NK-92 treated with Interleukin-12 subunit alpha and Interleukin-12 subunit beta, amount 100 ng/mL, for 24 hours (cell line): ENCODE measurements at places on chromosomes 16 and 17.

GRCh38 chr17:38465391-38466345 is 37.4 kb downstream of the ARHGAP23 start:
- no peak for DNase-seq

DNA sequence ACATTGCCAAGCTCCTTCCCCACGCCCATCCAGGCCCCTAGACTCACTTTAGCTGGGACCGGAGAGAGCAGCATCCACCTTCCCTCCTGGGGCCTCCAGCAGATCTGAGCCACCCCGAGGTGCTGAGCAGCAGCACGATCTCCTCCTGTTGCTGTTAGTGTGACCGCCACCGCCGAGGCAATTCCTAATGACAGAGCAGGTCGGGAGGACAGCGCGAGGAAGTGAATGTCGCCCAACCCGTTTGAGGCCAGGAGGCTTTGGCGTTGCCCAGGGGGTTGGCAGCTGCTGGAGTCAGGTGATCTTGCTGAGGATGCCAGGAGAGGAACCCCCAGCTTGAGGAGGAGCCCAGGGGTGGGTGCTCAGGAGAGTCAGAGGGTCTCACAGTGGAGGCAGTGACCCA is at the start of gene RNF222:
TSS of gene RNF222 (minus strand) at position 192 of the 400 bp plus-strand sequence. CDS start 4,366 bp downstream, outside the sequence.
- DNase-seq = no peak

DNA sequence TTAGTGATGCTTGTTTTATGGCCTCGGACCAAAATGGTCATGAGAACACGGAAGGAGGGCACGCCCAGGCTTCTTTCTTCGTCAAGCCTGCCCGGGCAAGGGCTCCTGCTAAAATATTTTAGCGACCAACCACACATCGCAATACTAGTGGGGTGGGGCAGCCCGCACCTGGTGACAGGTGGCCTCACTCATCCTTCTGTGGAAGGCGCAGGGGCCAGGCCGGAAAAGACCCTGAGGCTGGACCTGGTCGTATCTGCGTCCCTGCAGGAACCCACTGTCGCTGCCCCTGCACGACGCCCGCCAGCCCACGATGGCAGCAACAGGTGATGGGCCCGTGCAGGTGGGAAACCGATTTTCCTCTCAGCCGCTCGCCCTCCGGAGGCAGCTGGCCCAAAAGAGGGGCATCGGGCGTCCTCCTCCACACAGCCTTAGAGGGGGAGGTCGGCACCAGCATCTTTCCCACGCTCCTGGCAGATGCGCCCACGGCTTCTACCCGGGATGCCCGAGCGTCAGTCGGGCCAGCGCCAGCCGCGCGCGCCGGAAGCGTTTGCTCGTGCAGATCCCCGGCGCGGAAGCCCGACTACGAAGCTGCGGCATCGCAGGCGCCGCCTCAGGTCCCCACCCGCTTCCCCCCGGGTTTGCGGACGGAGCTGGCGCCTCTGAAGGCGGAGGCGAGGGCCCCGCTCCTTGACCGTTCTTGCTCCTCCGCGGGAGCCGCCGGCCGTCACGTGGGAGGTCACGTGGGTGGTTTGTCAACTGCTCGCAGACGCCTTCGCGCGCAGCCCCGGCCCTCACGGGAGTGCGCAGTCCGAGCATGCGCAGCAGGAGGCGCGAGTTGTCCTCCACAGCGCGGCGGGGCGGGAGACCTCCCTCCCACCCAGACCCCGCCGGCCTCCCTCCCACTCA is 22.8 kb upstream of the FOXK2 start:
- DNase-seq = peak; percentile 95

GRCh38 chr17:55201308-55201932 is 63.3 kb upstream of the HLF start:
- DNase-seq = no peak

DNA sequence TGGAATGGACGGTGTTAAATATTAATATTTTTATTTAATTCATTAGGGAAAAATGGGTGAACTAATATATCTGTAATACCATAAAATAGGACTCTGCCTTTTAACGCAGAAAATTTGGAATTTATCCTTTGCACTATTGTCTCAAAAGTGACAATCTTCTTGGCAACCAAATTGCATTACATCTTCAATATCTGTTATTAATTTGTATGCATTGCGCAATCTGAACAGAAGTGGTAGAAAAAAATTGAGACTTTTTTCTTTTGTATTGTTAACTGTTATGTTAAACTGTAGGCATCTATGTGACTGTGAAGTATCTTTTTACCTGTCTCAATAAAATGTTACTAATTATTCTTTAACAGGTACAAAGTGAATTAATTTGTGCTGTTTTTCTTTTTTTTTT is 55.6 kb downstream of the PPM1E start:
- DNase-seq = no peak

- no peak for DNase-seq
Observed at GRCh38 chr17:10631048-10631700, 25.9 kb downstream of the MYH3 start.

- no peak for DNase-seq
Observed at GRCh38 chr16:27868180-27868579, 195.3 kb downstream of the GSG1L start.

- no peak for DNase-seq
Observed at GRCh38 chr16:54152362-54153239, 134.0 kb downstream of the IRX3 start.

DNA sequence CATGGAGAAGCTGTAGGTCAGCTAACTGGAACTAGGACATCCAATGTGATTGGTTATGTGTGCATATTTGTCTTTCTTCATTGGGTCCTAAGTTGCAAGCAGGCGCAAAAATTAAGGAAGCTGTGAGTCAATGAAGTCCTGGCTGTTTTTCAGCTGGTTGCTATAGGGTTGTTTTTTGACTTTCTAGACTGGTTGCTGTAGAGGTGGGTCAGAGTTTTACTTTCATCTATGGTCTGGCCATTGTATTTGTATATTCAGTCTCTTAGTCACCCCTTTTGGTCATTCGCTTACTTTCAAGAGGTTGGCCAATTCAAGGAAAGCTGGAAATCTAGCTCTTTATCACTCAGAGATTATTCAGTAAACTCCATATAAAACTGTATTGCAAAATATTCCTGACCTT is 62.0 kb upstream of the AMZ2 start:
- DNase-seq = no peak

DNA sequence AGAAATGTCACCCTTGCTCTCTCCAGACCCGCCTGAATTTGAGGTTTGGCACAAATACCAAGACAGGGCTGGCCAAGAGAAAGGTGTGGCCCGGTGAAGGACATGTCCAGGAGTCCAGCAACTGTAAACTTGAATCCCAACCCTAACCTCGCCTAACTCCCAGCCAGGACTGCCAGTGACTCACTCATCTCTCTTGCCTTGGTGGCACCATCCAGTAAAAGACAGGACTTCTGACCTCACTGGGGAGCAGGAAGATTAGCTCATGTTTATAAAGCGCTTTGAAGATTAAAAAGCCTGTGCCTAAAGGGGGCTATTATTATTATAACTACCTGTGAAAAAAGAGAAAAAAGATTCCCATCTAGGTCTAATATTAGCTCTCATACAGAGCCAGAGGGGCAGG is 335.3 kb downstream of the SOX9 start:
- DNase-seq = no peak

DNA sequence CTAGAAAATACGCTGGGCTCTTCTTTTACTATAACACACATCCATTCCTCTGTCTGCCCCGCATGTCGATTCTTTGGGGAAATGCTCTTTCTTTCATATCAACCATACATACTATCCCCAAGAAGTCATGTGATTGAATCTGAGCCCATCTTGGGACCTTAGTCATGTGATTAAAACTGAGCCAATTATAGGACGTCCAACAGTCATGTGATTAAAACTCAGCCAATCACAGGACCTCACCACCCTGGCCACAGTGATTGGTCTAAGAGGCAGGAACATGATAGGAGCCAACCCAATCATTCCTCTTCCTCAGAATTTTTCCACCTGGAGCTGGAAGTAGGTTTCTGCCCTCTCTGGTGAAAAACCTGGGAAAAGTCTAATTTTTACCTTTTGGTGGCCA is 78.8 kb downstream of the TMEM114 start:
- DNase-seq = no peak

- DNase-seq = peak; percentile 23
Observed at GRCh38 chr16:75011634-75012307, 12.9 kb downstream of the ZNRF1 start.

GRCh38 chr16:17367923-17368322 is 102.8 kb downstream of the XYLT1 start:
- DNase-seq = no peak

- no peak for DNase-seq
Observed at GRCh38 chr17:79826204-79826680, 13.0 kb downstream of the CBX4 start.

DNA sequence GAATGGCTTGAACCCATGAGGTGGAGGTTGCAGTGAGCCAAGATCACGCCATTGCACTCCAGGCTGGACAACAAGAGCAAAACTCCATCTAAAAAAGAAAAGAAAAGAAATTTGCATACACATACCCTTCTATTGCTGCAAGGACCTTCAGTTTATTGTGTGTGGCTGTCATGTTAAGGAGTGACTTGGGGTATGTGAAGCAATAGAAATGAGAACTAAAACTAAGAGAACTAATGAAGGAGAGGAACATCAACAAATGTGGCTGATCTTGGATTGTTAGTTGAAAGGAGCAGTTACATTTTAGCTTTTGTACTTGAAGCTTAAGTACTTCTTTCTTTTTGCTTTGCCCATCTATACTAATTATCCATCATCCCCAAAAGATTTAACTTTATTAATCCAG is 12.7 kb upstream of the NSRP1 start:
- DNase-seq = no peak

DNA sequence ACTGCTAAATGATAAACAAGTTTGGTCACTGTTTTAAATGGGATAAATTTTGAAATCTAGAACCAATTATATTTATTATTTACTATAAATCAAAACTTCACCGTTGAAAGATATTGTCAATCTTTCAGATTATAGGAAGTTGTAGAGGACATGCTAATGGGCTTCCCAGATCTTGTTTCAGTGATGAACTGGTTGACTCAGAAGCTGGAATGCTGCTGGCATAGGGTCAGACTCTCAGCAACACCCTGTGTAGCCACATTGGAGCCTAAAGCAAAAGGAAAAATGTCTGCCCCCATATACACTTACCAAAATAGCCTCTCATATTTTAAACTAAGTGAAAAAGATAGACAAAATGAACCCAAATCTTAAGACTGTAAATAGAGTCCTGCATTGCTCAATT is 916.9 kb upstream of the SOX9 start:
- DNase-seq = no peak

DNA sequence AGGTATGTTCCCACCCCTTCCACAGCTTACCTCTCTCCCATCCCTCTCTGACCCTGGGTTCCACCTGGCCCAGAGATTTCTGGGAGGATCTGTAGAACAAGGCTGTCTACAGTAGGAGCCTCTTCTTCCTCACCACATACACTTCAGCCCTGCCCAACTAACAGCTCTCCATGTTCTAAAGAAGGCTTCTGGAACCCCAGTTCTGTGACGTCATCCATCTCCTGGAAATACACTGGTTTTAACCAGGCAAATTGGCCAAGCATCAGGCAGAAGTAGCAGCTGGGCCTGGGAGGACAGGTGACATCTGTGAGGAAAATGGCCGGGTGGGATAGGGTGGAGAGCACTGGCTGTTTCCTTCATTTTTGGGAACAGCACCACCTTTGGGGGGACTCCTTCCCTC is at the start of gene LYZL6:
TSS of gene LYZL6 (minus strand) at position 177 of the 400 bp plus-strand sequence. CDS start 4,357 bp downstream, outside the sequence.
- no peak for DNase-seq

GRCh38 chr17:47956791-47957590 is 692 bp downstream of the PRR15L start:
- no peak for DNase-seq

- no peak for DNase-seq
Observed at GRCh38 chr17:42182927-42183734, 2.1 kb downstream of the HCRT start.

DNA sequence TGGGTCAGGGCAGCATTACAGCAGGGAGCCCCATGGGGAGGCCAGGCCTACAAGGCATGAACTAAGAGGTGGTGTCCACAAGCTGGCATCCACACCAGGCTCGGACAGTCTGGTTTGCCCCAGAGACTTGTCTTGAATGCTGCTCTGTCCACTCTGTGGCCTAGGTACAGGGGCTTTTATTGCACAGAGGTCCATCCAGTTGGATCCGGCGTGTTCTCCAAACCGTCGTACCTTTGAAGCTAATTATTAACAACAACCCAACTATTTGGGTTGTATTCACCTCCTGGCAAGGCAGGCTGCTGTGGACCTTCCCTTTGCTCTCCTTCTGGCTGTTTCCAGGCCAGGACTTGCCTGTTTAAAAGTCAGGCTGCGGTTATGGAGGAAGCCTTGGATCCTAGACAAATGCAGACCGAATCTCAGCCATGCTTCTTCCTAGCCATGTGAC is 123.4 kb downstream of the CLEC16A start:
- DNase-seq = no peak

DNA sequence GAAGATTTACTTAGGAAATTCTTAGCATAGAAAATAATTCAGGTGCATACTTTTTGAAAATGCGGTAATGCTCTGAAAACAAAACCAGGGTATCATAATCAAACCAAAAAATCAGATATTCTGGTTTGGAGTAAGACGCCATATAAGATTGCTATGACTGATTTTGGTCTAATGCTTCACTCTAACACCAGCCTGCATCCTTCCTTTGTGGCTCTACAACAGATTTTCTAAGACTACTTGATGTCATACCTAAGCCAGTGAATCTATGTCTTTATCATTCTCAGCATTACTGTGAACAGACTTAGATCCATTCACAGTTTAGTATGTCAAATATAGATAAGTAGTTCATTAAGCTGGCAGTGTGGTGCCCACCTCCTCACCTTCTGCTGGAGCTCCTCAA is 590 bp downstream of the KRT33B start:
- DNase-seq = no peak

DNA sequence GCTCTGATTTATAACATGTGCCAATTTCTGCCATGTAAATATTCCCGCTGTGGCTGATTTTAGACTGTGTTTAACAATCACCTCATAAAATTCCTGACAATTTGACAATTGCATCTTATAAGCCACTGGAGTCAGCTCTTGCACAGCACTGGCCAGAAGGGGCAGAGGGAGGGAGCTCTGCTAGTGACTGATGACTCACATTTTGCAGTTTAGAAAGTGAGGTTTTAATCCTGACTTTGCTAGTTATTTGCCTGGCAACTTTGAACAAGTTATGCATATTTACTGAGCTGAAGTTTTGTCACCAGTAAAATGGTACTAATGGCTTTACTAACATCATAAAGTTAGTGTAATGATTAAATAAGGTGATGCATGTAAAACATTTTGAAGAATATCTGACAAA is 452.3 kb downstream of the CNTNAP4 start:
- DNase-seq = no peak

DNA sequence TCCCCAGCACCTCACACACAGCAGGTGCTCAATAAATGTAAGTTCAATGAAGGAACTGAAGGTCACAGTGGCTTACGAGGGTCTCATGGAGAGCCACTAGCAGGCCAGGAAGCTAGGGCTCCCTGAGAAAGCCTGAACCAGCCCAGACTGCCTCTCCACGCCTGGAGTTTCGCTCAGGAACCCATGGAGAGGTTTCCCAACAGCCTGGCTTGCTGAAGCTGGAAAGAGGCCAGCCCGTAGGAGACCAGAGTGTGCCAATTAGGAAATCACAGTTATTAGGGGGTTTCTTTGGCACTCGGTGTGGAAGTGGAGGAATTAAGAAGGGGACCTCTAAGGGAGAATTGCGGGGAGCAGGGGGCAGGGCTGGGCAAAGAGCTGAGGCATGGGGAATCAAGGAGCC is 36.3 kb upstream of the CACNG1 start:
- DNase-seq = no peak

GRCh38 chr16:24577167-24577566 is 37.8 kb downstream of the RBBP6 start:
- DNase-seq = no peak
